Activated CD4-positive, alpha-beta T cell treated with anti-CD3 and anti-CD28 coated beads, Interleukin-10, Interleukin-2, amounts not matched to agents 100 ng/mL and 50 ng/mL, durations not matched to agents 16 hours and 8 hours (primary cell): ENCODE measurements at places on chromosomes 1 and 21.

GRCh38 chr1:178942285-178943198, 71.7 kb upstream of the ANGPTL1 start:
- peak; percentile 31 for DNase-seq

DNA sequence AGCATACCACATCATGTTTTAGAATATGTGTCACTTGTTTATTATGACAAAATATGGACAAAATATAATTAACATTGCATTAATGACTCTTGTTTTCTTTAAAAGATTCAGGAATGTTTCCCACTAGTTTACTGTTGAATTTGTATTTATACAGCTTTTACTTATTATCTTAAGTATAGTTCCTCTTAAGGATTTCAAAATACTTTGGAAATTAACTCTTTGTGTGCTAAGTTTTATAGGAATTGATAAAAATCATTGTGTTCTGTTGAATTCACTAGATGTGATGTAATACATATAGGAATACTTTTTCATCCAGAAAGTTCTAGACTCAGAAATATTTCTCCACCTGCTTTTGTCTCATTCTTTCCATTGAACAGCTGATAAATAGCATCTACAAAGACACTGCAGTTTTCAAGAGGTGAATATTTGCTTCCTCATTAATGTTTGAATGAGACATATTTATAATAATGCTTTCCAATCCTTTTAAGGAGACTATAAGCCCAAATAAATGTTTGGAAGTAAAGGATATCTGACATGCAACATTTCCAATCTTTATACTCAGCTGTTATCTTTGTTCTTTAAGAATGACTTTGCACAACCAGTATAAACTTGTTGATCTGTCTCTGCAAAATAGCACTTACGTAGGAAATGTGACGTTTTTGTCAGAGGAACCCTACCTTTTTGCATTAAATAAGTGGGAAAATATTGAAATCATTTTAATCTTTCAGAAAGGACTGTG, 38.4 kb upstream of the SAMSN1 start:
- DNase-seq, result no peak

DNA sequence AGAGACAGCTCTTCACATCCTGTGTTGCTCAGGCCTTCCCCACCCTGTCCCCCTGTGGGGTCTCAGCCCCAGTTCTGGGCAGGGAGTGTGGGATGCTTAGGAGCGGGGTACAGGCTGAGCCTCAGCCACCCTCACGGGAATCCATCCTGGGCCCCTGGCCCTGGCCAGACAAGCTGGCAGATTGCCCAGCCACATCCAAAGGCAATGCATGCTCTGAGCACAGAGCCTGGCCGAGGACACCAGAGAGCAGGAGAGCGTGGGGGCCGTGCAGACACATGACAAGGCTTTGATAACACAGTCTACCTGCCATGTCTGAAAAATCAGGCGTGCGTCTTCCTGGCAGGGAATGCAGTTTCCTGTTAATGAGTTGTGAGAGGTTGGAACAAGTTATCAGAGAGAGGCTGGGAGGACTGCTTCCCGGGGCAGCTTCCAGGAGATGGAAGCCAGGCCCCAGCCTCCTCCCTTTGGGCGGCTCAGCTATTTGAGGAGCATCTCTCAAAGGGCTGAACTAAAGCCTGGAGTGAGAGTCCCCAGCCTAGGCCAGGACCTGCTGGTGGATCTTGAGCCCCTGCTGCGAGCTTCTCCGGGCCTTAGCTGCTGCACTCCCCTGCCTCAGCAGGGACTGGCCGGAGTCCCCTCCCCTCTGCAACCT, 72.2 kb upstream of the SELENON start:
- no peak for DNase-seq

- no peak for DNase-seq
Measured at GRCh38 chr1:151547119-151547899, 7.2 kb downstream of the TUFT1 start.

DNA sequence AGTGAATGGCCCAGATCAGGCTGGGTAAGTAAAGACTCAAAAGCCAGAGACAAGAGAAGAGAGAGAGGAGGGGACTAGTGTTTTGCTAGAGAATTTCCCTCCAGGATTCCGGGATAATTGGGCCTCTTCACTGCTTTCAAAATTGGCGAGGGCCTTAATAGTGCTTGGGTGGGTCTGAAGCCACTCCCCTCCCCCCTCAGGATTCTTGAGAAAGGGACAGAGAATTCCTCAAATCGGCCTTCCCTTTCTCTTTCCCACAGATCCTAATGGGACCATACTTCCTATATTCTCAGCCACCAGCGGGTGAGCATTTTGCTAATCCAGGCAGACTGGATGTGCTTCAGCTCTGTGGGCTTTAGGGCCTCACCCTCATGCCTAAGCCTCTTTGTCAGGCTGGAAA, 11.9 kb downstream of the SFN start:
- DNase-seq, result no peak

GRCh38 chr1:21258331-21259134, 31.7 kb downstream of the ECE1 start:
- DNase-seq, result peak; percentile 46

- no peak for DNase-seq
Measured at GRCh38 chr1:14895727-14896126, 257.8 kb upstream of the TMEM51 start.

GRCh38 chr1:59125676-59126320, 171.1 kb upstream of the FGGY start:
- peak; percentile 11 for DNase-seq

GRCh38 chr1:231950331-231951128, 323.9 kb downstream of the DISC1 start:
- DNase-seq, result no peak

DNA sequence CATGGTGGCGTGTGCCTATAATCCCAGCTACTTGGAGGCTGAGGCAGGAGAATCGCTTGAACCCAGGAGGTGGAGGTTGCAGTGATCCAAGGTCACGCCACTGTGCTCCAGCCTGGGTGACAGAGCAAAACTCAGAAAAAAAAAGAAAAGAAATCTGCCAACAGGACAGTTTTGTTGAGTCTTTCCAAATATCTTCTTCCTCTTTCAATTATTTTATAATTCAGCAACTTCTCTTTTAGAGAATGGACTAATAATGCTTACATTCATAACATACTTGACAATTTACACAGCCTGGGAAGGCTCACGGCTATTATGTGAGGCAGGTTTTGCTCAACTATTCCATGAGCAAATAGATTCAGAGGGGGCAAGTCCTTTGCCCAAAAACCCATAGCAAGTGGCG, 18.1 kb downstream of the CNR2 start:
- DNase-seq, result no peak

DNA sequence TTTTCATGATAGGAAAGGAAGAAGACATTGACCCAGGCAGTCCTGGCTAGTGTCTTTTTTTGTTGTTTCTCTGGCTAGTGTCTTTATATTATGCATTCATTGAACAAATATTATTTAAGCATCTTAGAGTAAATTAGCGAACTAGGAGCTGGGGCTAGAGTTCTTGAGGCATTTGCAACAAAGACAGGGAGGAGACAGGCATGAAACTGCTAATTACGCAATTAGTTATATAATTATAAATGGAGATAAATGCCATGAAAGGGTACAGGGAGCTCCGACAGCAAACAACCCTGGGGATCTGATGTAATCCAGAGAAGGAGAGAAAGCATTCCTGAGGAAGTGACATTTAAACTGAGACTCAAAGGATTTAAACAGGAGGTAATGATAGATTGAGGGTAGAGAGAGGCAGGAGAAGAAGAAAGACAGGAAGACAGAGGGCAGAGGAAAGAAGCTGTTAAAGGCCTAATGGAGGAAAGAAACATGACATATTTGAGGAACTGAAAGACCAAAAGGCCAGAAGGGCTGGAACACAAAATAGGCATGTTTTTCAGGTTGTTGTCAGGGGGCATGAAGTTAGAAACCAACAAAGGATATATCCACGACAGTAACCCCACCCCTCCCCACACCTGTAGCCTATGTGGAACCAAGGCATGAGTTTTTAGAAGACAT, 99.5 kb upstream of the GJB5 start:
- DNase-seq, result no peak

DNA sequence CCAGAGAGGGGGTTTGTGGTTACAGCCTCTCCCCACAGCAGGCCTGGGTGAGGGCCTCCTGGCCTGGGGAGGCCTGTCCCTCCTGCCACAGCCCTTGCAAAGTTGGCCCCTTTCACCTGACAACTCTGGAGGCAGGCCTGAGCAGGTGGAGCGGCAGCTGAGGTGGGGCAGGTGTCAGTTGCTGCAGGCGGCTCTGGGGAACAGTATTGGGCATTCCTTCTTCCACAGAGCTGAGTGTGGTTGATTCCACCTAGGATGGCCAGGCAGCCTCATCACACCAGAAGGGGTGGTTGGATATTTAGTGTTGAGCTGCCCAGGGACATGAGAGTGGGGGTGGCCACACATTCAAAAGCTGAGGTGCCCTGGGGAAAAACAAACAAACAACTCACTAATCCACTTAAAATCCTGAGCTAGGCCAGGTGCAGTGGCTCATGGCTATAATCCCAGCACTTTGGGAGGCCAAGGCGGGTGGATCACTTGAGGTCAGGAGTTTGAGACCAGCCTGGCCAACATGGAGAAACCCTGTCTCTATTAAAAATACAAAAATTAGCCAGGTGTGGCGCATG, 31.1 kb downstream of the PIGP start:
- no peak for DNase-seq

- DNase-seq, result peak; percentile 46
Measured at GRCh38 chr1:92940541-92940940, 20.7 kb downstream of the DIPK1A start.

- no peak for DNase-seq
Measured at GRCh38 chr1:168146626-168147025, 9.9 kb upstream of the GPR161 start.

GRCh38 chr1:48793863-48794262, 17.2 kb upstream of the BEND5 start:
- no peak for DNase-seq

GRCh38 chr1:83763361-83764095, 235.4 kb downstream of the TTLL7 start:
- no peak for DNase-seq

DNA sequence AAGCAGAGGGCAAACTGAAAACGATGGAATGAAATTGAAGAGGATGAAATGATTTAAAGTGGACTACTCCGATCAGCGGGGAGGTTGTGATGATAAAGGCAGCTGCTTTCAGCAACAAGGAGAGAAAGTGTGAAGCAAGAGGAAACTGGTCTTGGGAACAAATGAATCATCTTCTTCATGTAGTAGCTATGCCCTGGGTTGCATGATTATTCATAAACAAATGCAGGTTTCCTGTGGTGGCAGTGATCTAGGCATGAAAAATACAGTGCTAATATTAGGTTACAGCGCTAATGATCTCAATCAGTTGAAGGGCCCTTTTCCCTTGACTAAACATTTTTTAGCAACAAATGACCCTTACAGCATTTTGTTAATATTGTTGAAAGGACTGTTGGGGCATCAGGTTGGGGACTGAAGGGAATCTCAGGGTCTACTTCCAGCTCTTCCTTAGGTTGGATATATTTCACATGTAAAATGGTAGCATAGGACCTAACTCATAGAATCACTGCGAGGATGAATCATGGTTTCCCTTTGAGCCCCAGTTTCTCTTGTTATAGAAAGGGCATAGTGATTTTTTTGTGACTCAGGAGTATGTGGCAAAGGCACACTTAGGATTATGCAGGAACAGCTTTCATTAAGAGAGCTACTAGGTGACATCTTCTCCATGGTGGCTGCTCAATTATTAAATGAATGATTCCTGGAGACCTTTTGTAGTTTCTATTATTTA, 1.9 kb upstream of the ZFYVE9 start:
- peak; percentile 88 for DNase-seq

DNA sequence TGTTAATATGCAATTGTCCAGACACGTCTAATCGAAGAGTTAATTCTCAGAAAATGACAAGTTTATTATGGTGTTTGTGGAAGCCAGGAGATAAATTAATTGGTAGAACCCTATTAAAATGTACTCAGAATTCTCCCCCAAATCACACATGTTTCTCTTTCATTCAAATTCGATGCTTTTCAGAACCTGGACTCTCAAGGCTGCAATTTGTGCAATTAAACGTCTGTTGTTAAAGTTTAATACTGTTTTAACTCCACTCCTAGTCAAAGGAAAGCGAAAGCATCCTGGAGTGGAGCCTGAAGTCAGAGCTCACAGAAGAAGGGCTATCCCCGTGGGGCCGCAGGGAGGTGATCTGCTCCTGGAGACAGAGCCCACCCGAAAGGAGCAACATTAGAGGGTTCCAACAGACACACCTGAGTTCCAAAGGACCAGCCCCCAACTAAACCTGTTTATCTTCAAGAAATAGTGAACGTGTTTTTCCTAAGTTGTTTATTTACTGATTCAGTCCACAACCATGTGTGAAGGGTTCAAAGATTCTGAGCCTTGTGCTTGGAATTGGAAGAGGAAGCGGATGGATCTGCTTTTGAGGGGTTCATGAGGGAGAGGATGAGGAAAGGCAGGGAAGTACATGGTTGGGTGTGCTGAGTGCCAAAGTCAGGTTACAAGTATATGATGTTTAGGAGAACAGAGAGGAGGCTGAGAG, 68.0 kb upstream of the AKT3 start:
- DNase-seq, result peak; percentile 1

- DNase-seq, result no peak
Measured at GRCh38 chr1:31007462-31007991, 58.0 kb downstream of the PUM1 start.

- no peak for DNase-seq
Measured at GRCh38 chr21:43196826-43197225, 28.0 kb downstream of the CRYAA start.

- no peak for DNase-seq
Measured at GRCh38 chr1:153030895-153031294, at the start of gene SPRR1B. Gene SPRR1B, plus strand, starts transcription at chr1:153031203. Its CDS starts 1,143 bp downstream, at chr1:153032346.

- no peak for DNase-seq
Measured at GRCh38 chr1:51439895-51440294, 79.2 kb downstream of the EPS15 start.

GRCh38 chr1:208174731-208175507, 69.3 kb downstream of the PLXNA2 start:
- no peak for DNase-seq

DNA sequence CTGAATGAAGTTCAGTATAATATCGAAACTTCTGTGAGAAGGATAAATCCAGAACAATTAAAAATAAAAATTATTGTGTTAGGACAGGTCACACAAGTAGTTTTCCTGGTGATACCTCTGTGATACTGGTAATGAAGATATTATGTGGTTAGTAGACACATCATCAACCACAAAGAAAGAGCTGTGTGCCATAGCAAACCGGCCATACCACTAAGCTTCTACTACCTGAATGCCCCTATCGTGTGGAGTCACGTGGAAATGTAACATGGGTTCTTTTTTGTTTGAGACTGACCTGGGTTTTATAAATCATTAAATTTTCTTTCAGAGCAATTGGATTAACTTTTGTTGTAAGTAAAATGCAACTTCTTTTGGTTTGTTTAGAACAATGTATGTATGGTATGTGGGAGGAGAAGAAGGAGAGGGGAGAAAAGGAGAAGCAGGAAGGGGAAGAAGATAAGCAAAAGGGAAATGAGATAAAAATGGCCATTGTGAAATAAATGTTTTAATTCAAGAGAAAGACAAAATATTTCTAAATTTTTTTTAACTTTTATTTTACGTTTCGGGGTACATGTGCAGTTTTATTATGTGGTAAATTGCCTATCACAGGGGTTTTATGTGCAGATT, 58.2 kb upstream of the LRRC8B start:
- DNase-seq, result peak; percentile 13

- DNase-seq, result no peak
Measured at GRCh38 chr1:6065093-6065858, 19.6 kb downstream of the KCNAB2 start.

GRCh38 chr1:151287341-151287699, 5.2 kb downstream of the ZNF687 start:
- DNase-seq, result no peak
